Left ventricle myocardium inferior (tissue), 1 donor: ENCODE measurements at places on chromosomes 6 and 20.
A peak's percentile ranks its signal among the peaks of the same experiment; 100 is the strongest.

DNA sequence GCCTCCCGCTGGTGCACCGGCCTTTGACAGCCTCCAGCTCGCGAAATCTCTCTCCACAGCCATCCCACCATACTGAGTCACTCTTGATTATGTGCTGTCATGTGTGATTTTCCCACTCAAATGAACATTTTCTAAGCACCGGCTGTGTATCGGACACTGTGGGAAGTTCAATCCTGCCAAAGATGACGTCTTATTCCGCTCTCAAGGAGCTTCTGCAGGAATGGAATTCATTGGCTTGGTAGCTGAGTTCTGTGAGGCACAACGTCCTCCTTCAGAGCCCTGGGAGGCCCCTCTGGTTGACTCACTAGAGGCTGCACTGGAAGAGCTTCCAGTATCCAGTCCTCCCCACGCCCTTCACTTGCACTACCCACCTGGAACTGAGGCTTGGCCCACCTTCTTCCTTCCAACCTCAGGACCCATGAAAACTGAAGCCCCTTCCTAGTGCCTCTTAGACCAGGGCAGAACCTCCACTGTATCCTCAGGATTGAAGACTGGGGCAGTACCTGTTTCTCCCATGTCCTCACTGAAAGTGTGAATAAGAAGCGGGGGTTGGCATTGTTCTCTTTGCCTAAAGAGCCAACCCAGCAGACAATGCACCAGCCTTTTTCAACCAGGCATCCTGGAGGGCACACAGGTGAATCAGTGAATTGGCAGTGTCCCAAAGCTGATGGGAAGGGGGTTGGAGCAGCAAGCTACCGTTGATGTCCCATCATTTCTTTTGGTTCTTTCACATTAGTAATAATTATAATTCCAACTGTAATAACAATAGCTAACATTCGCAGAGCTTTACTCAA lies 1.7 kb downstream of the UNC5CL start:
- DNase-seq: no peak
- H3K4me1 ChIP-seq: peaks cover 7% of the 10 kb centered on the region
- H3K27ac ChIP-seq: no peak overlapping the region
- no peak overlapping the region for H3K4me3 ChIP-seq

GRCh38 chr20:32476684-32477593 lies 108.2 kb downstream of the NOL4L start:
- peaks cover under 1% of the 10 kb centered on the region for H3K36me3 ChIP-seq
- H3K27me3 ChIP-seq: no peaks in the 10 kb centered on the region
- no peak overlapping the region for H3K4me3 ChIP-seq

GRCh38 chr20:62287129-62287528 lies 15.7 kb upstream of the ADRM1 start:
- peaks cover 77% of the 10 kb centered on the region for H3K36me3 ChIP-seq
- H3K4me1 ChIP-seq: peaks cover 55% of the 10 kb centered on the region
- H3K27me3 ChIP-seq: no peaks in the 10 kb centered on the region
- no peak for DNase-seq

DNA sequence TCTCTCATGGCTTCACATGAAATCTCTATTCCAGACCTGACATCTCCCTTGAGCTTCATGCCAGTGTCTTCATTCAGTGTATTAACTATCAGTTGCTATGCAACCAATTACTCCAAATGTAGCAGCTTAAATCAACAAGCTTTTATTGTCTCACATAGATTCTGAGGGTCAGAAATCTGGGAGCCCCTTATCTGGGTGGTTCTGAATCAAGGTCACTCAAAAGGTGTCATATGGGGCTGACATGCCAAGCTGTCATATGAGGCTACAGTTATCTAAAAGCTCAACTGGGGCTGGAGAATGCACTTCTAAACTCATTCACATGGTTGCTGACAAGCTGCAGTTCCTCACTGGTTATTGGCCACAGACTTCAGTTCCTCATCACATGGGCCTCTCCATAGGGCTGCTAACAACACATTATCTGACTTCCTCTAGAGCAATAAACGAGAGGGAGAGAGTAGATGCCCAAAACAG lies 7.3 kb upstream of the CGA start:
- no peaks in the 10 kb centered on the region for H3K27me3 ChIP-seq
- no peaks in the 10 kb centered on the region for H3K36me3 ChIP-seq
- H3K4me3 ChIP-seq: no peak overlapping the region
- peaks cover 5% of the 10 kb centered on the region for H3K4me1 ChIP-seq
- no peak for DNase-seq

- DNase-seq: no peak
- H3K27ac ChIP-seq: no peak overlapping the region
- no peaks in the 10 kb centered on the region for H3K4me1 ChIP-seq
- no peak overlapping the region for H3K4me3 ChIP-seq
- no peaks in the 10 kb centered on the region for H3K36me3 ChIP-seq
- no peaks in the 10 kb centered on the region for H3K27me3 ChIP-seq
These were observed 19.5 kb upstream of the TMX4 start for GRCh38 chr20:8039042-8039441.

GRCh38 chr6:108576709-108577108 lies 16.0 kb downstream of the FOXO3 start:
- H3K36me3 ChIP-seq: peaks cover 14% of the 10 kb centered on the region
- peaks cover 95% of the 10 kb centered on the region for H3K4me1 ChIP-seq
- H3K4me3 ChIP-seq: no peak overlapping the region
- H3K27ac ChIP-seq: peak overlapping the region; percentile 77
- no peak for DNase-seq

- H3K4me3 ChIP-seq: no peak overlapping the region
- H3K27ac ChIP-seq: no peak overlapping the region
- H3K27me3 ChIP-seq: no peaks in the 10 kb centered on the region
- DNase-seq: no peak
- no peaks in the 10 kb centered on the region for H3K36me3 ChIP-seq
- H3K4me1 ChIP-seq: peaks cover 7% of the 10 kb centered on the region
These were observed 289.2 kb downstream of the CD83 start for GRCh38 chr6:14406614-14407331.

- H3K36me3 ChIP-seq: no peaks in the 10 kb centered on the region
- peaks cover 91% of the 10 kb centered on the region for H3K27me3 ChIP-seq
- peaks cover 25% of the 10 kb centered on the region for H3K4me1 ChIP-seq
- H3K27ac ChIP-seq: no peak overlapping the region
- peak overlapping the region; percentile 56 for H3K4me3 ChIP-seq
These were observed 492 bp upstream of the RNF39 start for GRCh38 chr6:30075790-30076732.
